ENCODE measurements at places on chromosomes 13 and 19. TPM values are rescaled to one million over a fixed set of nuclear protein-coding genes. Genes with fewer than 3 reads are reported as not detected.

GRCh38 chr13:111610081-111610480, 289.6 kb downstream of the TEX29 start:
- peaks cover 19% of the 10 kb centered on the region for H3K4me1 ChIP-seq
- H3K36me3 ChIP-seq: no peaks in the 10 kb centered on the region
- H3K27ac ChIP-seq: peak overlapping the region; percentile 92
- peak; percentile 29 for DNase-seq

The ZNF296 gene
- total RNA-seq: 0.54 TPM

DNA sequence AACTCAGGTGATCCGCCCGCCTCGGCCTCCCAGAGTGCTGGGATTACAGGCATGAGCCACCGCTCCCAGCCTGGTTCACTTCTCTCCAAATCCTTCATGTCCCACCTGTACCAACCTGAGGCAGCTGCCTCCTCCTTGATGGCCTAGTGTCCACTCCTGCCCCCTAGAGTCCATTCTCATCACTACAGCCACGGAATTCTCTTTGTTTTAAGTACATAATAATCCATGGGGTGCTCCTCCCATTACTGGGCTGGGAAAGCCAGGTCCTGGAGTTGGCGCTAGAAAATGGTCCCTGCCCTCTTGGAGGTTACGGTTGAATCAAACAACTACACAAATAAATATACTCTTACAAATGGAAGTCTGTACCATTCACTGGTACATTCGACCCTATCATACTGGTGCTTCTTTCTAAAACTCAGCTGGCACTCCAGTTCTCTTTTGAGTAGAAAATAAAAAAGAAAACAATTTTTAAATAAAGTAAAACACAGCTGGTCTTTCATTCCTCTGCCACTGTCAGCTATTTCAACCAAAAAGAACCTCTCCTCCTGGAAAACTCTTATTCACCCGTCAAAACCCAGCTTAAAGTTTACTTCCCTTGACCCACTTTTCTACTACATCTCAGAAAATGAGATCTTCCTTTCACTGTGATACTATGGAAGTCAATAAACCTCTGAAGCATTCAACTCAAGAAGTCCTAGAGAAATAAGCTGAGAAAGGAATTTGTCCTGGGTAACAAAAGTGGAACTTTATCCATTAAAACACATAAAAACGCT, 22.4 kb upstream of the ARHGEF18 start:
- H3K4me3 ChIP-seq: no peak overlapping the region
- H3K27ac ChIP-seq: no peak overlapping the region
- H3K36me3 ChIP-seq: no peaks in the 10 kb centered on the region
- no peak for DNase-seq

DNA sequence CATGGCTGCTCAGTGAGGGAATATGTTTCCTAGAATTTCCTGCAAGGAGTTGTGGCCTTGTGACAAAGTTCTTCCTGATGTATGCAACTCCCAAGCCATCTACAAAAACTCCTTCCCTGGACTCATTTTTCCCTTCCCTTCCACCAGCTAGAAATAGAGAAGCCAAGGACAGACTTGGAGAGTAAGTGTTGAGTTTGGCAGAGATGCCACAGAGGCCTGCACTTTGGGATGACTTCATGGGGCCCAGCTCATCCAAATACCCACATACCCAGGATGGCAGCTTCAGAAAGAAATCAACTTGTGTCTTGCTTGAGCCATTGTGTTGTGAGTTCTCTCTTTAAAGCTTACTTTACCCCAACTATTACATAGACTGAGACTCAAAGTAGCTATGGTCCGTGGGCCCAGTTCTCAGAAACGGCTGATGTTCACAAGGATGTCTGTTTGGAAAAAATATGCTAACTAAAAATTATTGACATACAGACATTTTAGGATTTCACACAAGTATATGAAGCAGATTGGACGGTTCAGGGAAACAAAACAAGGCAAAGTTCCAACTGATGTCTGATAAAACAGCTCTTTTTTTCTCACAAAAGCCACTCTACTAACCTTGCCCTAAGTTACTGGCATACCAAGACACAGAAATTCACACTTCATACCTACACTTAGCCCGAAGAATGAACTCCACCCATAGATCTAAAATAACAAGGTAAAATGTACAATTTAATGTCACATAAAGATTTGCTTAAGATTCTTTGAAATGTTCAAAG, 107.9 kb downstream of the NALCN start:
- peaks cover 3% of the 10 kb centered on the region for H3K4me1 ChIP-seq
- DNase-seq: no peak
- no peak overlapping the region for H3K27ac ChIP-seq
- H3K36me3 ChIP-seq: no peaks in the 10 kb centered on the region
- H3K4me3 ChIP-seq: no peak overlapping the region

- H3K36me3 ChIP-seq: no peaks in the 10 kb centered on the region
- no peak overlapping the region for H3K4me3 ChIP-seq
- peaks cover 3% of the 10 kb centered on the region for H3K27me3 ChIP-seq
- H3K4me1 ChIP-seq: no peaks in the 10 kb centered on the region
- peak; percentile 67 for DNase-seq
Measured at GRCh38 chr19:6047741-6048251, 62.5 kb downstream of the RFX2 start.

GRCh38 chr13:74561155-74561554, 427.0 kb upstream of the KLF12 start:
- H3K36me3 ChIP-seq: no peaks in the 10 kb centered on the region
- no peak overlapping the region for H3K27ac ChIP-seq
- DNase-seq: no peak
- no peak overlapping the region for H3K4me3 ChIP-seq

DNA sequence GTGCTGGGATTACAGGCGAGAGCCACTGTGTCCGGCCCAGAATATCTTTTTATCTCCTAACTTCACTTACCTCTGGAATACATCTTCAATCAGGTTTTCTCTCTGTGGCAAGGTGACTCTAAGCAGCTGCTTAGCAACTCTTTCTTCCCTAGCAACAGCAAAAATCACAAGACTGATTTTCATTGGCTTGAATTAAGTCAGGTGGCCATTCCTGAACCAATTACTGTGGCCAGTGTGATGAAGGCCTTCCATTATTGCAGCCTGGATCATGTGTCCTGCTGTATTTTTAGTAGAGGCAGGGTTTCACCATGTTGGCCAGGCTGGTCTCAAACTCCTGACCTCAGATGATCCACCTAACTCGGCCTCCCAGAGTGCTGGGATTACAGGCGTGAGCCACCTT, 9.0 kb upstream of the LTBP4 start:
- H3K27ac ChIP-seq: peak overlapping the region; percentile 52
- DNase-seq: no peak
- no peak overlapping the region for H3K4me3 ChIP-seq
- peaks cover 13% of the 10 kb centered on the region for H3K27me3 ChIP-seq

DNA sequence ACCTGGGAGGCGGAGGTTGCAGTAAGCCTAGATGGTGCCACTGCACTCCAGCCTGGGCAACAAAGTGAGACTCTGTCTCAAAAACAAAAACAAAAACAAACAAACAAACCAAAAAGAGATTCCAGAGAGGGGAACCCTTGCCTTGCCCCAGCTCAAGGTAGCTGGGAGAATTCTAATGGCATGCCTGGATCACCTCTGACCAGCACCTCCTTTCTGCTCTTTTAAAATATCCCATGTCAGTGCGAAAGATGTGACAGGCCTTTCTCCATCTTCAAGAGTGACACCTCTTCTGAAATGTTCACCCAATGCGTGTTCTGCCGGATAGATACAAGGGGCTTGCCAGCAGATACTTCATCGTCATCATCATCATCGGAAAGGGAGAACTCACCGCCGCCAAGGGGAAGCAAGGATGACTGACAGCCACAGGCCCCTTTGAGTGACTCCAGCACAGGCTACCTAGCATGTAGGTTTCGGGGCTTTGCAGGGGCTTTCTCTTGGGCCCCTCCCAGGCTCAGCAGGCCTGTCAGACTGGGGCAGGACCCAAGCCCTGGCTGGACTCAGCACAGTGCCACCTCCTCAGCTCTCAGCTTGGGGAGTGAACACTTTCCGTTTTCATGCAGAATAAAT, 18.9 kb upstream of the LRP3 start:
- DNase-seq: no peak
- H3K4me1 ChIP-seq: peaks cover 15% of the 10 kb centered on the region
- peak overlapping the region; percentile 95 for H3K4me3 ChIP-seq
- peaks cover 13% of the 10 kb centered on the region for H3K27me3 ChIP-seq
- peak overlapping the region; percentile 89 for H3K27ac ChIP-seq

DNA sequence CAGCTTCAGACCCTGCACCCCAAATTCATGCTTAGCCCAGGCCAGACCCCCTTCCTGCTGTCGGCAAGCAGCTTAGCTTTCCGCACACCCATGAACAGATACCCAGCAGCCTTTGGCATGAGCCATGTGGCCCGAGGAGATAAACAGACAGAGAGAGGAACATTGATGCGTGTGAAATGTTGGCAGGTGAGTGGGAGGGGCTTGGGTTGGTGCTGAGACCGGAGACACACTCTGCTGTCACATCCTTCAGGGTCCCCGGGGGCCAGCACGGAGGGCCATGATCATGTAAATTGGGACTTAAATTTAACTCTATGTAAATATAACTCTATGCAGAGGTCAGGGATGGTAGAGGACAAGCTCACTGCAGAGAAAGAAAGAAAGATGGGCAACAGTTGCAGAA, 1.5 kb downstream of the CD22 start:
- no peak overlapping the region for H3K27ac ChIP-seq
- no peak for DNase-seq
- H3K36me3 ChIP-seq: no peaks in the 10 kb centered on the region
- H3K4me1 ChIP-seq: no peaks in the 10 kb centered on the region
- no peaks in the 10 kb centered on the region for H3K27me3 ChIP-seq

DNA sequence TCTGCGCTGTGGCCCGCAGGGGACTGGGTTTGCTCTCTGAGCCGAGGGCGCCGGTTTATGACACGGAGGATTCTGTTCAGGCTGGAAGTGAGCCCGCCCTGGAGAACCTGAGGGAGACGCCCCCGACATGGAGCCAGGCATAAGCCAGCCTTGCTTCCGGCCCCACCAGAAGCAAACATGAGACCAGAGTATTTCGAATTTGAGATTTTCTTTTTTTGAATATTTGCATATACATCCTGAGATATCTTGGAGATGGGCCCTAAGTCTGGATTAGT, 72.9 kb downstream of the KDM4B start:
- peaks cover 11% of the 10 kb centered on the region for H3K27me3 ChIP-seq
- no peak overlapping the region for H3K27ac ChIP-seq
- no peaks in the 10 kb centered on the region for H3K4me1 ChIP-seq
- no peak for DNase-seq
- H3K36me3 ChIP-seq: peaks cover 5% of the 10 kb centered on the region
- no peak overlapping the region for H3K4me3 ChIP-seq

The ZNF714 gene
- 16.8 TPM for total RNA-seq

The KCNRG gene
- total RNA-seq: 0.69 TPM

- no peak overlapping the region for H3K4me3 ChIP-seq
- H3K4me1 ChIP-seq: peaks cover 3% of the 10 kb centered on the region
- DNase-seq: no peak
- H3K27ac ChIP-seq: peak overlapping the region; percentile 31
Measured at GRCh38 chr13:110628477-110628793, 13.1 kb downstream of the NAXD start.

GRCh38 chr19:38294090-38294489, 10.0 kb upstream of the C19orf33 start:
- H3K4me3 ChIP-seq: no peak overlapping the region
- peaks cover 6% of the 10 kb centered on the region for H3K27me3 ChIP-seq
- peaks cover 8% of the 10 kb centered on the region for H3K36me3 ChIP-seq
- DNase-seq: no peak
- H3K27ac ChIP-seq: no peak overlapping the region

- H3K27ac ChIP-seq: no peak overlapping the region
- peaks cover 6% of the 10 kb centered on the region for H3K27me3 ChIP-seq
- H3K36me3 ChIP-seq: peaks cover 11% of the 10 kb centered on the region
- DNase-seq: no peak
Measured at GRCh38 chr19:37972803-37973202, 65.8 kb downstream of the SIPA1L3 start.

The ACER1 gene
- not detected for total RNA-seq

DNA sequence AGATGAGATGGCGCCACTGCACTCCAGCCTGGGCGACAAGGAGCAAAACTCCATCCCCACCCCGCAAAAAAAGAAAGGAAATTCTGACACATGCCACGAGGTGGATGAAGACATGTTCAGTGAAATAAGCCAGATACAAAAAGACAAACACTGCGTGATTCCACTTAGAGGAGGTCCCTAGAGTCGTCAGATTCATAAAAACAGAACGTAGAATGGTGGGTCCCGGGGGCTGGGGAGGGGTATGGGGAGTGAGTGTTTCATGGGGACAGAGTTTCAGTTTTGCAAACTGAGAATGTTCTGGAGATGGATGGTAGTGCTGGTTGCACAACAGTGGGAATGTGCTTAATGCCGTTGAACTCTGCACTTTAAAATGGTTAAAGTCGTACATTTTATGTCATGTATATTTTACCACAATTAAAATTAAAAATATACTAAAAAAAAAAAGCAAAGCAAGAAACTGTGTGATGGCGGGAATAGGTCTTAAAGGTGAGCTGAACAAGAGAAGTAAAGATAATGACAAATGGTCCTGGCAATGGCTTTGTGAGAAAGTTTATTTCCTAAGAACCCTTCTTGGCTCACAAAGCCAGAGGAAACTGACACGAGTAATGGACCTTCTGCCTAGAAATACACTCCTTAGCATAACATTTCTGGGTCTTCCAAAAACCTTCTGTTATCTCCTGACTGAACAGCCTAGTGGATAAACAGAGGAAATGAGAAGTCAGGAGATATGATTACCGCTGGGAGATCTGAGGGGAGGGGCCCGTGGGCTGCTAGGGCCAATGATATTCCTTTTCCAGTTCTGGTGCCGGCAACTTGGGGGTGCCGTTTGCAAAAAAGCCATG, 4.2 kb upstream of the SPC24 start:
- no peak overlapping the region for H3K4me3 ChIP-seq
- peaks cover 14% of the 10 kb centered on the region for H3K27me3 ChIP-seq
- peaks cover 8% of the 10 kb centered on the region for H3K36me3 ChIP-seq
- no peak for DNase-seq
- peaks cover 6% of the 10 kb centered on the region for H3K4me1 ChIP-seq
- H3K27ac ChIP-seq: no peak overlapping the region

GRCh38 chr13:33033051-33033812, 17.0 kb downstream of the KL start:
- no peak overlapping the region for H3K27ac ChIP-seq
- DNase-seq: no peak
- peaks cover 12% of the 10 kb centered on the region for H3K4me1 ChIP-seq
- H3K27me3 ChIP-seq: no peaks in the 10 kb centered on the region
- H3K36me3 ChIP-seq: peaks cover 11% of the 10 kb centered on the region
- H3K4me3 ChIP-seq: no peak overlapping the region

DNA sequence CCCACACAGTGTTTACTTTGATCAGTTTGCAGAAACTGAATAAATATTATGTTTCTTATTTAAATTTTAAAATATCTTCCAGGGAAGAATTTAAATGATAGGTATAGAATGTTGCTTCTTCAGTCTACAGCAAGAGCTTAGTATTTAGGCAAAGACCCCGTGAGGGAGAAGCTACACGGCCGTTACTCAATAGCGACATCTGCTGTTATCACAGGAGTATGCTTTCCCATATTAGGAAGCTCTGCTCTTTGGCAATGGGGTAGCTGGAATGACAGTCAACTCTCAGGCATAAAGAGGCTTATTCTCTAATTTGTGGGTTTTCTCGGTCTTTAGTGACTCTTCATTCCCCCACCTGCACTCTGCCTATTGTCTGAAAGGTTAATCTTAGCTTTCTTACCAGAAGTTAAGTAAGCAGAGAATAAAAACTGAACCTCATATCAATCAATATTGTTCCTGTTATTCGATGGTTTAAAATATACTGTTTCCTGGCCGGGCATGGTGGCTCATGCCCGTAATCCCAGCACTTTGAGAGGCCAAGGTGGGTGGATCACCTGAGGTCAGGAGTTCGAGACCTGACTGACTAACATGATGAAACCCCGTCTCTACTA, 13.2 kb upstream of the LHFPL6 start:
- peak; percentile 64 for DNase-seq
- no peaks in the 10 kb centered on the region for H3K36me3 ChIP-seq
- no peak overlapping the region for H3K4me3 ChIP-seq
- H3K27me3 ChIP-seq: peaks cover 2% of the 10 kb centered on the region
